Hepatocyte (in vitro differentiated cells): ENCODE measurements at places on chromosomes 11 and 22. TPM values are rescaled to one million over a fixed set of nuclear protein-coding genes. Genes with fewer than 3 reads are reported as not detected.

- DNase-seq, result no peak
- H3K4me1 ChIP-seq, result peaks cover 21% of the 10 kb centered on the region
- H3K27ac ChIP-seq, result no peak overlapping the region
- H3K4me3 ChIP-seq, result no peak overlapping the region
Observed at GRCh38 chr11:64248578-64248977, 1.8 kb upstream of the PPP1R14B start.

- H3K36me3 ChIP-seq, result no peaks in the 10 kb centered on the region
- peak overlapping the region; percentile 71 for H3K27ac ChIP-seq
- H3K4me1 ChIP-seq, result no peaks in the 10 kb centered on the region
- H3K27me3 ChIP-seq, result no peaks in the 10 kb centered on the region
- H3K4me3 ChIP-seq, result no peak overlapping the region
Observed at GRCh38 chr11:60370811-60371298, 7.5 kb upstream of the MS4A7 start.

DNA sequence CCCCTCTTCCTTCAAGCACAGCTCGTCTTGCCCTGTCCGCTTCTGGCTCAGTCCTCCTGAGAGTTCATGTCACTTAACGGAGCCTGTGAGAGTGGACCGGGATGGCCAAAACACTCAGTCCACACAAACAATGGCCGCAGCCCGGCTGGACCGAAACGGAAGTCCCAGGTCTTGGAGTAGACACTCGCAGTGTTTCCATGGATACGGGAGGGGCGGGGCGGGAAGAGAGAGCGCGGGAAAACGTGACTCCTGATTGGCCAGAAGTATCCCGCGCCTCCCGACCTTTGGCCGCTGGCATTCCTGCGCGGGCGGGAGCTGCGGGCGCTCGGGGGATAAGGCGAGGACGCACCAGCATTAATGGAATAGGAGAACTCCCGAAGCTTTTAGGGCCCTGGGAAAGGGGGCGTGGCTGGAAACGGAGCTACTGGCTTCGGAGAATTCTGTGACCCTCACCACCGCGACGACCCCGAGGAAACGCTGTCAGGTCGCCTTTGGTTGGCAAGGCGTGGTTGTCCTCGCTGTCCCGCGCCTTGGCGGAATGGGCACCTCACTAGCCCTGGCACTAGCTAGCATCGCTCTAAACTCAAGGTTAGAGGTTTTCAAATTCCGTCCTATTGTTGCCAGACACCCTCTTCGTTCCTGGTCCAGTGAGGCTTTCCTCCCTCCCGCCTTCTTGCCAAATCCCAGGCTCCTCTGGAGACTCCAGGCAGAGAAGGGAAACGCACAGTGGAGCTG, at the start of the genes NLRP14 and ZNF214:
Gene NLRP14 (plus strand): TSS at position 297 of the 735 bp plus-strand sequence. CDS start 18,108 bp downstream, outside the sequence.
Gene ZNF214 (minus strand): TSS at position 164 of the 735 bp plus-strand sequence. CDS start 17,511 bp downstream, outside the sequence.
- peak within 1 kb of the TSS; percentile 82 for H3K27ac ChIP-seq
- H3K36me3 ChIP-seq, result no peaks in the 10 kb centered on the region
- H3K4me3 ChIP-seq, result peak within 1 kb of the TSS; percentile 59
- no peaks in the 10 kb centered on the region for H3K27me3 ChIP-seq

GRCh38 chr11:102712137-102712536, 6.6 kb upstream of the MMP27 start:
- no peaks in the 10 kb centered on the region for H3K36me3 ChIP-seq
- H3K4me3 ChIP-seq, result no peak overlapping the region
- H3K27ac ChIP-seq, result no peak overlapping the region
- no peaks in the 10 kb centered on the region for H3K4me1 ChIP-seq
- H3K27me3 ChIP-seq, result no peaks in the 10 kb centered on the region

DNA sequence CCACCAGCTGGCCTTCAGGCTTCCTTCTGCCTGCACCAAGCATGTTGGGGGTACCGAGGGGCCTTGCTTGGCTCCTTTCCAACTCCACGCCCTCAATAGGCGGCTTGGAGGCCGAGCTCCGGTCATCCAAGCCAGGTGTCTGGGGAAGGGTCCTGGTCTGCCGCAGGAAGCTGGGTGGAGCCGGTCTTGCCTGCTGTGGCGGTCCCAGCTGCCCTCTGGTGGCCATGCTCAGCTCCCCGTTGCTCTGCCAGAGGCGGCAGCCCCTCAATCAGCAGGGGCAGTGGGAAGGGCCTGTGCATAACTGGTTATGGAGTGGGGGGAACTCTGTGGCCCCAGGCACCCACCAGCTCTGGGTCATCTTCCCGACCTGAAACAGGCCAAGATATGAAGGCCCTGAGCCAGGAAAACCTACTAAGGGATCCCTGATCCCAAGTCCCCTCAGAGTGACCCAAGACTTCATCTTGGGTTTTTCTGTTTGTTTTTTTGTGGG, 3.2 kb downstream of the ARVCF start:
- peaks cover 23% of the 10 kb centered on the region for H3K27me3 ChIP-seq
- no peaks in the 10 kb centered on the region for H3K36me3 ChIP-seq
- H3K4me1 ChIP-seq, result peaks cover 6% of the 10 kb centered on the region
- no peak overlapping the region for H3K4me3 ChIP-seq
- DNase-seq, result peak; percentile 81

DNA sequence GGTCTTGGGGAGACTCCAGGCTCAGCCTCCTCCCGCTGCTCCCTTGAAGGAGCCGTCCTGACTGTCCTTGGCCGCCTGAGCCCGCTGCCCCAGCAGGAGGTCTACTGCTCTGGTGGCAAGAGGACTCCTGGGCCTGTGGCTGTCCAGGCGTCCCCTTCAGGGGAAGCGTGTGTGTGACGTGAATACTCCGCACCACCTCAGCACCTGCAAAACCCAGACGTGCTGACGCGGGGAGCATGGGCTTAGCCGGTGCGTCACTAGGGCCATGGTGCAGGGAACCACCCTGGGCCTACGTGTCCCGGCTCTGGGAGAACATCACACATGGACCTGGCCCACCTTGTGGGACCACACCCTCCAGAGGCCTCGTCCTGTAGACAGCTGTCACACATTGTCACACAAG, 30.2 kb upstream of the BRSK2 start:
- H3K4me3 ChIP-seq, result no peak overlapping the region
- H3K27ac ChIP-seq, result no peak overlapping the region
- no peaks in the 10 kb centered on the region for H3K27me3 ChIP-seq
- peaks cover 5% of the 10 kb centered on the region for H3K4me1 ChIP-seq

The OR4D5 gene
- total RNA-seq, result 0.32 and 0.77 TPM in 2 replicates
